ENCODE measurements at places on chromosomes 6 and 20.

GRCh38 chr6:147954938-147955337 lies 387.7 kb upstream of the SASH1 start:
- DNase-seq: no peak

DNA sequence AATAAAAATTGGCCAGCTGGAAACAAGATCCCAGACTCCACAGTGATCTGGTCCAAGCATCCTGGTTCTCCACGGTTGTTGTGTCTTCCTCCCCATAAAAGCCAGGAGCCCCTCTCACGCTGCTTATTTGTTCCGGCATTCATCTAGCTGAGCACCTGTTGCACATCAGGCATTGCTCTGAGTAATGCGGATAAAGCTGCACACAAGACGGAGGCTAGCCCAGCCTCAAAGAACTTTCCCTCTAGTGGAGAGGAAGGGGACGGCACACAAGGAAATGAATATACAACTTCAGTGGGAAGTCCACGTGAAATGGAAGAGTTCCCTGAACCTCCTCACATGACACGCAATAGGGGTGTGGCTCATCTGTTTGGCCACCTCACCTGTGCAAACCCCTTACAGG lies 30.3 kb upstream of the NXT1 start:
- DNase-seq: peak; percentile 66

- peak; percentile 83 for DNase-seq
Observed at GRCh38 chr6:116511424-116512110, at the start of gene CALHM5. Gene CALHM5, plus strand, starts transcription at chr6:116511639. Its CDS starts 58 bp downstream, at chr6:116511697.

DNA sequence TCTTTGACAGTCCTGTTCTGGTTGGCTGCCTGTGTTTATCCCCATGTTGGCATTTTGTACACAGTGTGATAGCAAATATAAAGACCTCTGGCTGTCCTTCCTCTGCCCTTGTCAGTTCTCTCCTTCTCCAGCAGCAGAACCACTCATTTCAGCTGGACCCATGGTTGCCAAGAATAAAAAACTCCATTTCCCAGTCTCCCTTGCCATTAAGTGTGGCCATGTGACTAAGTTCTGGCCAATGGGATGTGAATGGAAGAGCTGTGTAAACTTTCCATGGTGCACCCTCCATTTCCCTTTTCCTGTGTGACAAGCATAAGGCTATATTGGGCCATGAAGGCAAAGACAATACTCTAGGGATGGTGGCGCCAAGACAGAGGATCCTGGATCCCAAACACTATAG lies 78.4 kb upstream of the TBC1D7 start:
- DNase-seq: no peak

DNA sequence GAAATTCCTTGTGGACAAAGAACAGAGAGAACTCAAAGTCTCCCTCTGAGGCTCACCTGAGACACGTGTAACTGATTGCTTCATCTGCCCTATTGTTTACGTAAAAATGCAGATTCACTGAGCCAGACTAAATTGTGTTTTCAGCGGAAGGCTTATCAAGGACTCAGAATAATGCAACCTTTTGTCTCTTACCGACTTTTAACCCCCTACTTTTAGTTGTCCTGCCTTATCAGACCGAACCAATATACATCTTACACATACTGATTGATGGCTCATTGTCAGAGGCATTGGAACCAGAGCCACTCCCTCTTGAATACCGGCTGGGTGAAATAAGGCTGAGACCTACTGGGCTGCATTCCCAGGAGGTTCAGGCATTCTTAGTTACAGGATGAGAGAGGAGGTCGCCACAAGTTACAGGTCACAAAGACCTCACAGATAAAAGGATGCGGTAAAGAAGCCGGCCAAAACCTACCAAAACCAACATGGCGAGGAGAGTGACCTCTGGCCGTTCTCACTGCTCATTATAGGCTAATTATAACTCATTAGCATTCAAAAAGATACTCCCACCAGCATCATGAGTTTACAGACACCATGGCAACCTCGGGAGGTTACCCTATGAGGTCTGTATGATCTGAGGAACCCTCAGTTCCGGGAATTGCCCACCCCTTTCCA lies 95.5 kb upstream of the ZNF184 start:
- DNase-seq: no peak

DNA sequence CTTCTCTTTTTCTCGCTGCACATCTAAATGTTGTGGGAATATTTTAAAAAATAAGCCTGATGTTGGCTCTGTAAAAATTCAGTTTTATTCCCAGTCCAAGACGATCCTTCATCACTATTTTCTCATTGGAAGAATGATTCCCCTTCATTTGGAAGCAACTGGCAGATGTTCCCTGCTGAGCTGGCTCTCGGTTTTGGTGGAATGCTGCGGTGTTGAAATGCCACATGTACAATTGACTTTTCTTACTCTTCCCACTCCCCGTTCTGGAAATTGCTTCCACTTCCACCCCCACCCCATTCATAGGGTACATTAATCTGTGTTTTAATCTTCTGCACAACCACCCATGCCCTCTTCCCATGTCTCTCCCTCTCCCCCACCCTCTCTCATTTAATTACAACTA lies 496.3 kb upstream of the MAP3K7 start:
- DNase-seq: peak; percentile 32

GRCh38 chr6:85971238-85971637 lies 328.6 kb upstream of the SYNCRIP start:
- DNase-seq: no peak

DNA sequence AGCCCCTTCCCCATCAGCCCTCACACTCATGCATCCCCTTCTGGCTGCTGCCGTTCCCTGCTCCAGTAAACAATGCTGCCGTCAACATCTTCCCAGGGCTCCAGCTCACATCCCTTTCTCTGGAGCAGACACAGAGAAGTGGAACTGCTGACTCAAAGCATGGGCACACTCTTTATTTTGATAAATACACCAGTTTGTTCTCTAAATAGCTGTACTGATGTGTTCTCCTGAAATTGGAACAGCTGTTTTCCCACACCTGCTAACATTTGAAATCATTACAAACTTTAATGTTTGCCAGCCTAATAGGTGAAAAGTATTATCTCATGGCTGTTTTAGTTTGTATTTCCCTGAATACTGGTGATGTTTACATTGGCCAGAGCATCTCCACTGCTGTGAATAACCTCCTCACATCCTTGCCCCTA lies 102.1 kb upstream of the NXT1 start:
- DNase-seq: no peak

GRCh38 chr6:100915876-100916275 lies 34.7 kb upstream of the ASCC3 start:
- DNase-seq: no peak

GRCh38 chr6:28258877-28259777 lies at the start of gene NKAPL:
Gene NKAPL, plus strand, starts transcription at chr6:28259297. Its CDS starts 75 bp downstream, at chr6:28259372.
- peak; percentile 92 for DNase-seq

DNA sequence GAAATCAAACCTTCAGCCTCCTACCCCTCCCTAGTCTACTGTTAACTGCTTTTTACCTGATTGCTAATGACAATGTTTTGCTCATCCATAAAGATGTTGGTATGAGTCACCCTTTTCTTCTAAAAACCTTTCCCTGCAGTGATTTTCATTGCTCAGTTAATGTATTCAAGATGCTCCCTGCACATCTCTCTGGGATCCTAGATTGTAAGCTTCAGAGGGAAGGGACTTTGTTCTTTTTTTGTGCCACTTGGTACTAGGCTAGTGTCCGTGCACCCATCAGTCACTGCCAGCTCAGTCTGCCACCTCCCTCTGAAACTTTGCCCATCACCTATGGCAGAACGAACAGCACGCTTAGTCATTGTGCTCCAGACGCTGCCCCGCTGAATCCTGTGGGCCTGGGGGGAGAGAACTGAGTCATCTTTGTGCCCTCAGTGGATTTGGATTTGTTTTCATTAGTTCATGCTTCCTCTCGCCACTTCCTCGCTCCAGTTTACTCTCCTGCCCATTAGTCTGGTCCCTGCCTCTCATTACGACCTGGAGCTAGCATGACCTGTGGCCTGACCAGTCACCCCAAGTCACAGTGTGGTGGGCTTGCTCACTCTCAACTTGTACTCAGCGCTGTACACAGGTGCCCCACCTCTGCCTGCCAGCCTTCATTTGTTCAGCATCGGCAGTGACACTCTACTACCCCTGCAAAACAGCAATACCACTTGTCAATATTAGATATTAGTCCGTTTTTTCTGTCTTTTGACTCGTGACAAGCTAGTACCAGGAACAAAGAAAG lies 78.0 kb upstream of the TMEM181 start:
- DNase-seq: peak; percentile 79

DNA sequence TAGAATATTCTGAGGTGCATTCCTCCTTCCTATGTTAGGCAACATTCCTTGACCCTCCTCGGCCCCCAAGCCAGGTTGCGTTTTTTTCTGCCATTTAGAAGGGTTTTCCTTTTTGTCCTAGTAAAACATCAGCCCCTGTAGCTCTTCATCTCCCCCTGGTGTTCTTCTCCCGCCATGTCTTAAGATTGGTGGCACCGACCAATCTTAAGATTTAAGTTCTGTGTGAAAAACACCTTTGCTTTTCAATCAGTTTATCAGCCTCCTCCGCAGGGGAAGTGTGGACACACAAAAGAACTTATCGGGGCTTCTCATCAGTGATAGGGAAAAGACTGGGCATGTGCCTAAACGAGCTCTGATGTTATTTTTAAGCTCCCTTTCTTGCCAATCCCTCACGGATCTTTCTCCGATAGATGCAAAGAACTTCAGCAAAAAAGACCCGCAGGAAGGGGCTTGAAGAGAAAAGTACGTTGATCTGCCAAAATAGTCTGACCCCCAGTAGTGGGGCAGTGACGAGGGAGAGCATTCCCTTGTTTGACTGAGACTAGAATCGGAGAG lies 719 bp upstream of the EDN1 start:
- peak; percentile 70 for DNase-seq

DNA sequence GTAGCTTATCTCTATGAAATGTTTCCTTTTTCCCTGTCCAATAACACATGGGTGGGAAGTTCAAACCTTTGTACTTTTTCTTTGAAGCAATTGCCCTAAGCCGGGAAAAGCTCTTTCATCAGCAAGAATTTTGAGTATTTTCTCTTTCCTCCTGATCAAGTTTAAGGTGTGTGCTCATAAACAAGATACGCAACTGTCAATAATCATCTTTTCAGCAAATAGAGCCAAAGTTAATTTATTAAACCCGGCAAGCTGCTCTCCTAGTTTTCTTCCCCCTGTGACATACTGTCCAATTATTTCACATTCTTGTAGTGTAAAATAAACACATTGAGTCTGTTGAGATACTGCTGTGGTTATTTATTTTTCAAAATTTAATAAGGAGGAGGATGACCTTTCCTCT lies 194.4 kb downstream of the EDN1 start:
- no peak for DNase-seq
